EL (cell line): ENCODE measurements at places on chromosomes 7 and 10.

DNA sequence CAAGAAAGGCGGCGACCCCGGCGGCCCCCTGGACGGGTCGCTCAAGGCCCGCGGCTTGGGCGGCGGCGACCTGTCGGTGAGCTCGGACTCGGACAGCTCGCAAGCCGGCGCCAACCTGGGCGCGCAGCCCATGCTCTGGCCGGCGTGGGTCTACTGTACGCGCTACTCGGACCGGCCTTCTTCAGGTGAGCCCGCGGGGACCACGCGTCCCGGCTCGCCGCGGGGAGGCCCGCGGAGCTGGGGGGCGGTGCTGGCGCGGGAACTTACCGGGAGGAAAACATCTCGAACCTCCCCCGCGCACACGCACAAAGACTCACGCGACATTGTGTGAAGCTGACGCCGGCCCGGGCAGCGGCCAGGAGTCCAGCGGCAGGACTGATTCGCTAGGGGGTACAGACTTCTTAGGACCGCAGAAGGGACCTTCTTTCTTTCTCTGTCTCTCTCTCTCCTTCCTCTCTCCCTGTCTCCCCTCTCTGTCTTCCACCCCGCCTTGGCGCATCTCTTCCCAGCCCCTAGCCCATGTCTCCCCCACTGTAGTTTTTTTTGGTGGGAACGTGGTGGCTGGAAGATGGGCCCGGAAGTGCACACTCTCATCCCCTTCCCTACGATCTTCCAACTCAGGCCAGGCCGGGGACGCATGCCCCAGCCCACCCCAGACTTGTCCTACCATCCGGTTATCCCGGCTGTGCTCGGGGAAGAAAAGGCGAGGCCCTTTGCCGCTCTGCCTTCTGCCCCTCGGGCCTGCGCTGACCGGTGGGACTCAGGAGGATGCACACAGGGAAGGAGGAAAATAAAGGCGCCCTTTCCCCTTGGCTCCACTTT is 1.2 kb downstream of the EN2 start:
- DNase-seq, result no peak

- no peak for DNase-seq
These were observed 14.4 kb downstream of the MARCHF5 start for GRCh38 chr10:92305133-92306072.

GRCh38 chr7:127375631-127376030 is 16.9 kb downstream of the ZNF800 start:
- DNase-seq, result no peak

GRCh38 chr10:121709675-121710073 is 111.4 kb upstream of the FGFR2 start:
- no peak for DNase-seq

- no peak for DNase-seq
These were observed 4.2 kb upstream of the ASB4 start for GRCh38 chr7:95481271-95482165.

GRCh38 chr7:131949659-131950058 is 393.2 kb upstream of the PODXL start:
- DNase-seq, result no peak

- DNase-seq, result no peak
These were observed 135.2 kb upstream of the DLX6 start for GRCh38 chr7:96870185-96870584.

DNA sequence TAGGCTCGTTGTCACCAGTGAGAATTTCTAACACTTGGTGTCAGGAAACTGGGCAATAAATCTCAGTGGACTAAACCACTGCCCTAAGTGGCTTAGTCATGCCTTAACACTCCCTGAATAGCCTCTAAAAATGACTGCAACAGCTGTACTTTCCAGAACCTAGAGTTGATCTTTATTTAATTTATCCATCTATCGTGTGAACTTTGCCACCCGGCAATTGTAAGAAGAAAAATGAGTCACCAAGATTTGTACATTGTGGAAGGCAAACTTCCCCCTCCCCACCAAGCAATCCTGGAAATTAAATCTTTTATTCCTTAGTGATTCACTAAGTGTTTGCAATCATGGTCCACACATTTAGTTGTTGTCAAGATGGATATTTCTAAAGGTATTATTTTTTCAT is 47.1 kb downstream of the NXPH1 start:
- DNase-seq, result no peak

DNA sequence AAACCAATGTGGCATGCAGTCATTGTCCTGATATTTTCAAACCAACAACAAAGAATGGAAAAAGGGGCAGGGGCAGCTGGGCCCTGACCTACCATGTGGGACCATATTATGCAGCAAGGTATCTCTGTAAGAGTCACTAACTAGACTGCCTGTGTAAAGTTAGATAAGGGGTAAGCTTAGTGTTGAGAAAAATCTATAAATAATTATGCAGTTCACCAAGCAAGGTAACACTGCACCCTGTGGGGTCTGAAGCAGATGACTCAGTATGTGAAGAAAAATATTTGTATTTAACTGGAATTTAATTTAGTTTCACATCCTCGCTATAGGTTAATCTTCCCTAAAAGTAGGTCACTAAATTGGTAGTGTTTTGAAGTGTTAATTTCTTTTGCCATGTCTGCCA is 99.3 kb downstream of the PPP1R3A start:
- DNase-seq, result no peak

DNA sequence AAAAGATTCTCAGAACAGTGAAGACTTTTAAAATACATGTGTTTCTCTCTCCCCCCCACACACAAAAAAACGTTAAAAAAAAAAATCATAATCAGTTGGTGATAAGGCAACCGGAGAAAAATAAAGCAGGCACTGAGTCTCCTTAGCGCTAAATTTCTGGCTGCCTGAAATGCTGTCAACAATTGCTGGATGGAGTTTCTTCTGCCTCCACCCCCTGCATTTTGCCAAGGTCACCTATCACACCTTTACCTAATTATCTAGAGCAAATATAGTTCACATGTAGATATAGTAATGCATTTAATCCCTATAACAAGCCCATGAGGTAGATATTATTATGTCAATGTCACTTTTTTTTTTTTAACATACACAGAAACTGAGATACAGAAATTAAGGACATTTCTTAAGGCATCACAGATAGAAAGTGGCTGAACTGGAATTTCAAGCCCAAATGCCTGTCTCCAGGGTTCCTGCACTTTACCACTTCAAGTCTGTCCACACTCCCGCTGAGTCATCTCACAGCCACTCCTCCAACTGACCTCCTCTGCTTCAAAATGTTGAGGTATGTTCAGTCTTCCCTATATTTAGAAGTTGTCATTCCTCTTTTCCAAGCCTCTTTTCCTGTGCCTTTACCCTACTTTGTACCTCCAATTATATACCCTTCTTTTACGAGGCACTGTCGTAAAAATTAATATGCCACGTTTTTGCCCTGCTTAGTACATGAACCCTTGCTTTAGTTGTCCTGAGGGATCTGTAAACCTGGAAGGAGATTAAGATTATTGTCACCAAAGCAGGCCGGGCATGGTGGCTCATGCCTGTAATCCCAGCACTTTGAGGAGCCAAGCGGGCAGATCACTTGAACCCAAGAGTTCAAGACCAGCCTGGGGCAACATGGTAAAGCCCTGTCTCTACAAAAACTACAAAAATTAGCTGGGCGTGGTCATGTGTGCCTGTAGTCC is 72.8 kb upstream of the MPP7 start:
- peak; percentile 53 for DNase-seq

GRCh38 chr10:133190225-133190624 is 30.2 kb downstream of the KNDC1 start:
- no peak for DNase-seq

DNA sequence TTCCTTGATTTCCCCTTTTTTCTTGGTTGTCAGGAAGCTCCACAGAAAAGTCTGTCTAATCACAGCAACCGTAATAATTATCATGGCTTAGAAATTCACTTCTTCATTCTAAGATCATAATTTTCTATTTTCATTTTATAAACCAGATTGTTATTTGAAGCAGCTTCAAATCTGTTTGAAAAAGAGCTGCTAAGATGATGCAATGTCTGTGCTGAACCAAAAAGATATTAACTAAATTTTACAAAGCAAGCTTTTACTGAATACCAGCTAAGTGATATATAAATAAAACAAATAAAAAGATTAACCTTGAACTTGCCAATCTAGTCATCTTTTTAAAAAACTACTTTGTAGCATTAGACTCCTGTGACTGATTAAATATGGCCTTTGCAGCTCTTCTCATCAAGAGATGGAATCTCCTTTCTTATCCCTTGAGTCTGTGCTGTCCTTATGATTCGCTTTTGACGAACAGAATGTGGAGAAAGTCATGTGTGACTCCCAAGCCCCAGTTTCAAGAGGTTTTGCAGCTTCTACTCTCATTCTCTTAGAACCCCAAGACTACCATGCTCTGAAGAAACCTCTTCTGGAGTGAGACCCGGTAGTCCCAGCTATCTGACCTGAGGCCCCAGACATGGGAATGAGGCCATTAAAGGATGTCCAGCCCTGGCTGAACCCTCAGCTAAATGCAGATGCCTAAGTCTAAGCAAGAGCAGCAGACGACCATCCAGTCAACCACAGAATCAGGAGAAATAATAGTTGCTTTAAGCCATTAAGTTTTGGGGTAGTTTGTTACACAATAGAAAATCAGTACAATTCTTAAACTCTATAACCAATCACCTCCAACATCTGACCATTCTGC is 14.4 kb downstream of the NAMPT start:
- no peak for DNase-seq

GRCh38 chr7:159240962-159241361 is 96.3 kb upstream of the VIPR2 start:
- no peak for DNase-seq

GRCh38 chr10:121596689-121597503 is 1.3 kb downstream of the FGFR2 start:
- no peak for DNase-seq

GRCh38 chr10:17548770-17549169 is 68.4 kb downstream of the HACD1 start:
- no peak for DNase-seq

GRCh38 chr7:27143023-27143949 is at the start of gene HOXA5:
HOXA5 (minus strand) TSS chr7:27143681; CDS start chr7:27143607, 74 bp downstream.
- DNase-seq, result peak; percentile 83

DNA sequence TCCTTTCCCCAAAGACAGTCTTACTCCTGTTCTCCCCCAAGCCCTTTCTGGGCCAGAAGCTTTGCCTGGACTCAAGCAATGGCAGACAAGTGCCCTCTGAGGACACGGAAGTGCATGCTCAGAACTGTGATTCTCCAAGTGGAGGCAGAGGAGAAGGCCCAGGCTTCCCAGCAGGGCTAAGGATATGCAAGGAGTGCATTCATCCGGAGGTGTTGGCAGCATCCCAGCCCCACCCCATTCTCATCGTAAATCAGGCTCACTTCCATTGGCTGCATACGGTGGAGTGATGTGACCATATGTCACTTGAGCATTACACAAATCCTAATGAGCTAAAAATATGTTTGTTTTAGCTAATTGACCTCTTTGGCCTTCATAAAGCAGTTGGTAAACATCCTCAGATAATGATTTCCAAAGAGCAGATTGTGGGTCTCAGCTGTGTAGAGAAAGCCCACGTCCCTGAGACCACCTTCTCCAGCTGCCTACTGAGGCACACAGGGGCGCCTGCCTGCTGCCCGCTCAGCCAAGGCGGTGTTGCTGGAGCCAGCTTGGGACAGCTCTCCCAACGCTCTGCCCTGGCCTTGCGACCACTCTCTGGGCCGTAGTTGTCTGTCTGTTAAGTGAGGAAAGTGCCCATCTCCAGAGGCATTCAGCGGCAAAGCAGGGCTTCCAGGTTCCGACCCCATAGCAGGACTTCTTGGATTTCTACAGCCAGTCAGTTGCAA is 1.4 kb upstream of the RBP3 start:
- DNase-seq, result no peak

DNA sequence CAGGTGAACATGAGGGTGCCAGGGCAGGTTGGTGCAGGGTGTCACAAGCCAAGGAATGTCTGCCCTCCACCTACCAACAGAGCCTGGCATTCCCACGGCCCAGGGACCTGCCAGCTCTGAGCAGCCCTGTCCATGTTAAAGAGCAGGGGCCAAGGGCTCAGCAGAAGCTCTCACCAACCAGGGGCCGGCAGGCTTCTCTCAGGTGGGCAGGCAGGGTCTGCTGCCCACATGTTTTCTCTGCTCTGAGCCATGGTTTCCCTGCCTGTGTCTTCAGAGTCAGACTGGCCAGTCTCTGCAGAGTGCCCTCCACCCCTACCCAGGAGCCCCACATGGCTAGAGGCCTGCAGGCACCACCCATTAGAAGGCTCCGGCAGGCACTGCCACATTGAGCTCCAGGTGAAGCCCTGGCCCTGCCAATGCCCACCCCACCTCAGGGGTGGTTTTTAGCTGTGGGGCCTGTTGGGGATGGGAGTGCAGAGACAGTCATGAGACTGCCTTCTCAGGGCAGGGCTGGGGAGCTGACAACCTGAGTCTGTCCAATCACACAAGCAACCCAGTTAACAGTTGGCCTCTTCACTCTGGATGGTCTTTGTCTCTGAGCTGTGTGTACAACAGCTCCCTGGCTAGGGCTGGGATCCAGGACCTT is 135.9 kb downstream of the ARHGAP22 start:
- DNase-seq, result no peak

DNA sequence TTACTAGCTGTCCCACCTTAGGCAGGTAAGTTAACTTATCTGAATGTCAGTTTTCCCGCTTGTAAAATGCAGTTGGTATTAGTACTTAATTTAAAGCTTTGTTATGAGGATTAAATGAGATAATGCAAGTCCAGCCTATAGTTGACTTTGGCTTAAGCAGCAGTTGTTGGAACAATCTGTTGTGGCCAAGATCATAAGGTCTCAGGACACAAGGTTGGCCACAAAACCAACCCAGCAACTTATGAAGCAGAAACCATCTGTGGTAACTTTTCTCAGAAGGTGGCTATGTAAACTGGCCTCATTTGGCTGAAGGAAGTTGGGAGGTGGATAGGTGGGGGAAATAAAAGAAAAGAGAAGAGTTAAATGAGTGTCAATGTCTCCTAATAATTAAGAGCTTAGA is 29.4 kb downstream of the ENTPD1 start:
- no peak for DNase-seq

DNA sequence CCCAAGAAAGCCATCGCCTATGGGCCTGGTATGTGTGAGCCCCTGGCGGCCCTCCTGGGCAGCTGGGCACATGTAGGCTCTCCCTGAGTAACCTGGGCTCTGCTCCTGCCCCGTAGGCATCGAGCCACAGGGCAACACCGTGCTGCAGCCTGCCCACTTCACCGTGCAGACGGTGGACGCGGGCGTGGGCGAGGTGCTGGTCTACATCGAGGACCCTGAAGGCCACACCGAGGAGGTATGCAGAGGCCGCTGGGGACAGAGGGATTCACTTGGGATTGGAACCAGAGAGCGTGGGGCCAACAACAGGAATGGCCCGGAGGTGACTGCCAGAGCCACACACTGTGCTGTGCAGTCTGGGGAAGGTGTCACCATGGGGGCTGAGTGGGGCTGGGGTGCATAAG is 7.3 kb downstream of the FLNC start:
- no peak for DNase-seq

GRCh38 chr10:65328486-65328885 is 1597.3 kb upstream of the LRRTM3 start:
- DNase-seq, result no peak

DNA sequence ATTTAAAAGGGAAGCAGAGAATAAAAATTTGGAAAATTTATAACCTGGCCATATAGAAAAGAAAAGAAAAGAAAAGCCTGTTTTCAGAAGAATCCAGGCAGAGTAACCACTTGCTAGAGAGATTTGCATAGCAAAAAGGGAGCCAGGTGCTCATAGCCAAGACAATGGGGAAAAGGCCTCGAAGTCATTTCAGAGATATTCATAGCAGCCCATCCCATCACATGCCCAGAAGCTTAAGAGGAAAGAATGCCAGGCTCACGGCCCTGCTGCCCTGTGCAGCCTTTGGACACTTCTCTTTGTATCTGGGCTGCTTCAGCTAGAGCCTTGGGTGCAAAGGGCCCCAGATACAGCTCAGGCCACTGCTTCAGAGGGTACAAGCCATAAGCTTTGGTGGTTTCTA is 159.8 kb downstream of the CCDC7 start:
- no peak for DNase-seq
